T-helper 22 cell (primary cell): ENCODE measurements at places on chromosomes 4 and X.

GRCh38 chr4:140935254-140935653, 179.1 kb upstream of the TBC1D9 start:
- DNase-seq, result no peak

DNA sequence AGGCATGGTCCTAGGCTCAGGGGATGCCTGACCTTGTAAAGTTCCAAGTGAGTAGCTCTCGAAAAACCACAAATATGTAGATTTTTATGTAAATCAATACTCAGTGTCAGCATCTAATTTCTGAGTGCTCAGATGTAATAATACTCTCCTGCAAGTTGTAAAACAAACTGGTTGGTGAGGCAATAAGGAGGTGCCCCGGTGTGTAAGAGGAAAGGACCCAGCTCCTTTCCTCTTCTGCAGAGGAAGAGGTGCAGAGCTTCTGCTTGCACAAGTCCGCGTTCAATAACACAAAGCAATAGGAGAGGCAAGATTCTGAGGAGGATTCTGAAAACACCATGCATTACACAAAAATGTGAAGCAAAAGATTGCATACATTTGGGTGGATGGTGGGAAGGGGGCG, 43.6 kb upstream of the ENPP6 start:
- DNase-seq, result no peak

DNA sequence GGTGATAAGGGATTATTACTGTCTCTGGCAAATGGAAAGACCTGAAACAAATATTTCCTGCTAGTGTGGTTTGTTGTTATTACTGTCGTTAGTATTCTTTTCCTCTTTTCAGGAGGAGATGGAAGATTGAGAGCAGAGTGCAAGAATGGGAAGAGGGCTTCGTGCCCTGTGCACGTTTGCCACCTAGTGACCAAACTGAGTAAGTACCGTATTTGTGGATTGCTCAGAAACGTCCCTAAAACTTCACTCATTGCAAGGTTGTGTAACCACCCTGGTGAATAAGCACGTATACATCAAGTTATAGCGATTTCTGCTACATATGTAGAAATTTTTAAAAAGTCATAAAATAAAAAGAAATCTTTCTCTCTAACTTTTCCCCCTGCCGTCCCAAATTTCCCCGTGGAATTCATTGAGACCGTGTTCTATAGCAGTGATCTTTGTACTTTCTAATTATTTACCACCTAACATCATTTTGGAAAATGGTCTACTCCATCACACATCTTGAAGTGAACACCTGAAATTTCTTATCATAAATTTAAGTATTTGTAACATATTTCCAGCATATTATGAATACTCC, 24.3 kb downstream of the LINC00632 start:
- DNase-seq, result no peak

DNA sequence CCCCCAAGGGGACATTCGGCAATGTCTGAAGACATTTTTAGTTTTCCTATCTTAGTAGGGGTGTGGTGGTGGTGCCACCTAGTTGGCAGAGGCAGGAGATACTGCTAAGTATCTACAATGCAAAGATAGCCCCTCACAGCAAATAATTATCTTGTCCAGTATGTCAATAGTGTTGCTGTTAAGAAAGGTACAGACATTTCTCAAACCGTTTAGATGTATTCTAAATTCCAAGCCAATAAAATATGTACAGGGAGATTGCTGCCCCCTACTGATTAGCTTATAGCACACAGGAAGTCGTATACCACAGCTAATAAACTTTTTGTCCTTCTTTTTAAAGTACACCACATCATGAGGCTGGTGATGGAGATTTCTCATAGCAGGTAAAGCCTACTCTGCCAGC, 260.5 kb downstream of the TMA16 start:
- no peak for DNase-seq

- no peak for DNase-seq
Observed at GRCh38 chr4:2266821-2267220, 4.9 kb upstream of the MXD4 start.

- DNase-seq, result no peak
Observed at GRCh38 chr4:158644356-158644755, 27.3 kb downstream of the C4orf46 start.

GRCh38 chr4:55859711-55860110, 6.3 kb downstream of the EXOC1 start:
- DNase-seq, result no peak

DNA sequence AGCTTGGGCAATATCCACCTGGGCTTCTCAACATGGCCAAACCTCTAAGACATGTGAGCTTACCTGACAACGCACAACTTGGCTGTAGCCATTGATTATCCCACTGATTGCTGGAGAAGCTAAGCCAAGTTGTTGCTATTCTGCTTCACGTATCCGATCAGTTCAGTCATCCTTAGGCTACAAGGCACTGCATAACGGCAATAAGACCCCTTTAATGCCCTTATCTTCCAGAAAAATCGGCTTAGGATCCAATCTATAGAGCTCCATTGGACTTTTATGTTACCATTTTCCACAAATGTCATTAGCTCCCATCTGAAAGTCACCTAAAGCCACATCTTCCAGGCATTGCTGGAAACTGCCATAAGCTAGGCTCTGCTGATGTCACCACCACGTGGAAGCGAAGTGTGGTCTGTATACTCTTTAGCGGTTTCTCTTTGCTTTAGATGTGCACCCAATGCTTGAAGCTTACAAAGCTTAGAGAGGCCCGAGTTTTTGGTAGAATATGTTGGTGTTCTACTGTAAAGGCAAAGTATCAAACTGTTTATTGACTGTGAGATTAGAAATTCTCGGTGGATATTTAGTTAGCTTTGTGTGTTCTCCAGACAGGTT, 163.1 kb downstream of the CPE start:
- DNase-seq, result no peak

DNA sequence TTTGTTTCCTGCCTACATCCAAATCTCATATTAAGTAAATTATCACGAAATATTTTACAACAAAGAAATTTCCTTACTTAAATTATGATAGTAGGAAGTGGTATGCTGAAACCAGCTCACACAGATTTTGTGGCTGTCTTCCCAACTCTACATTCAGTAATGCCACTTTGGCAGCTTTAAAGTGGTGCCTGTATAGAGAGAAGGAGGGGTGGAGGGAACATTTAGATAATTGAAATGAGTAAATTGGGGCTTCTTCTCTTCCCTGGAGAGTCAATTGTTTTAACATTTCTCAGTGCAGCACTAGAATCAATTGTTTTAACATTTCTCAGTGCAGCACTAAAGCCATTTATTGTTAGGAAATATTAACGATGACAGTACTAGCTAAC, 1323.1 kb downstream of the PCDH7 start:
- no peak for DNase-seq

DNA sequence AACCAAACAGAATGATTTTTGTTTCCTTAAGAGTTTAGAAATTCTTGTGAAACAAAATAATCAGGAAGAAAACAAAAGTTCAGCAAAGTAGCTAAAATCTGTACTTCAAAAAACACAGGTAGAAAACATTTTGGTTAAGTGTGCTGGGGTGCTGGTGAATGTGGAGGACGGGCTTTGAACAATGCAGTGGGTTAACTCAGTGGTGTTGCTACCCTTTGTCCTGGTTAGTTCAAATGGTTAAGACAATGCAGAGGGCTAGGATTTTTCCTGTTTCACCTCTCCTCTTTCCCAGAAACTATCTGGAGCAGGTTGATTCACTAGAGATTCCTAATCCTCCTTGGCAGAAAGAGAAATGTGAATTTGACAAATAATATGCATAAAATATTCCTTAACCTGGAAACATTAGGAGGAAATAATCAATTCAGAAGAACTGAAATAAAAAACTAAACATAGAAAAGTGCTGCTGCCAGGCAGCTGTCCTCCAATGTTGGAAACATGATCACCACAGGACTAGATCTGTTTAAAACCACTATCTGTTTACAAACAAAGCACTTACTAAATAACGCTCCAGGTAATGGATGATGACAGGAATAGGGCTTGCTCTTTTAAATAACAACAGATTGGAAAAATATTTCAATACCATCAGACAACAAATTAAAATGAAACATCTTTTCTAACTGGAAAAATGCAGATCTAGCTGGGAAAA, 148.9 kb downstream of the MAML3 start:
- no peak for DNase-seq

- no peak for DNase-seq
Observed at GRCh38 chr4:44532851-44533250, 84.2 kb upstream of the KCTD8 start.

- DNase-seq, result no peak
Observed at GRCh38 chr4:154076921-154077320, 288.0 kb upstream of the SFRP2 start.

DNA sequence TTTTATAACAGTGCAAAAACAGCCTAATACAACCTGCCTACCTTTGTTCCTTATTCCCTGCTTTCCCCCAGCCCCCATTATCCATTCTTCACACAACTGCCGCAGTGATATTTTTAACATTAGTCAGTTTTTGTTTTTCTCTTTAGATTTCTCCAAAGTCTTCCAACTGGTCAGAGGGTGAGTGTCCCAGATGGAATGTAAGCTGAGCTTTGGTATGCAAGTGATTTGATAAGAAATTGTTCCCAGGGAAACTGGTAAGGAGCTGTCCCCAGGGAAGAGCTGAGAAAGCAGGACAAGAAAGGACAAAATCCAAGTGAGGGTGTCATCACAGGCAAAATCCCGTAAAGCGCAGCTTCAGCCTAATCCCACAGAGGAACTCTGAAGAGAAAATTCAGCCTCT, 475.5 kb upstream of the ADGRL3 start:
- no peak for DNase-seq

DNA sequence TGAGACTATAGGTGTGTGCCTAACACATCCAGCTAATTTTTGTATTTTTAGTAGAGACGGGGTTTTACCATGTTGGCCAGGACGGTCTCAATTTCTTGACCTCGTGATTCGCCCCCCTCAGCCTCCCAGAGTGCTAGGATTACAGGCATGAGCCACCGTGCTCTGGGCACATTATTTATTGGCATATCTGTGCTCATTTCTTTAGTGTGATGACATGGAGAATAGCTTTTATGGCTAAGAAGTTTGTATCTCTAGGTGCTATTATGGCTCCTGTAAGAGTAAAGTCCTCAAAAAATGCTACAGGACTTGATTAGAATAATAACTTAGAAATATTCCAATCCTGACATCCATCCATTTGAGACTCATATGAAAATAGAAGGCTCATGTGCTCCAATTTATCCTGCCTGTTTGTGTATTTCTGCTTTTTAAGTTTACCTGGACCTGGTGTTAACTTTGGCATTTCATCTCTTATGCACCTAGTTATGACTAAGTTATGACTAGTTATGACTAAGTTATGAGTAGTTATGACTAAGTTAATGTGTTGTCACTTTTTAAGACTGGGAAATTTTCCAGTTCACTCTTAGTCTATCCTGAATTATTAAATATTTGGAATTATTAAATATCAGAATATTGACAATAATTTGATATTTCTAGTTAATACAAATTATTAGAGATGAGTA, 36.4 kb upstream of the UNC5C start:
- DNase-seq, result no peak

DNA sequence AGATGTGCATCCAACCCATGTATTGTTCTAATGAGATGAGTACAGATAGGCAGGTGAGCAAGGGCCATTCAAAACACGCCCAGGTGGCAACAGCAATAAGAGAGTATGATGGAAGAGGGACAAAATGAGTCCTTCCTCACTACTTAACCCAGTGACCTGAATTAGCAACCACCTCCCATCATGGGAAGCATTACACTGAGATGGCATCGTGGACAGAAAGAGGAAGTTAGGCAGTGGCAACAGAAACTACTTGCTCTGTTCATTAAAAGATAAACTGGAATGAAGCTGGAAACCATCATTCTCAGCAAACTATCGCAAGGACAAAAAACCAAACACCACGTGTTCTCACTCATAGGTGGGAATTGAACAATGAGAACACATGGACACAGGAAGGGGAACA, 17.2 kb downstream of the RXFP1 start:
- DNase-seq, result no peak

DNA sequence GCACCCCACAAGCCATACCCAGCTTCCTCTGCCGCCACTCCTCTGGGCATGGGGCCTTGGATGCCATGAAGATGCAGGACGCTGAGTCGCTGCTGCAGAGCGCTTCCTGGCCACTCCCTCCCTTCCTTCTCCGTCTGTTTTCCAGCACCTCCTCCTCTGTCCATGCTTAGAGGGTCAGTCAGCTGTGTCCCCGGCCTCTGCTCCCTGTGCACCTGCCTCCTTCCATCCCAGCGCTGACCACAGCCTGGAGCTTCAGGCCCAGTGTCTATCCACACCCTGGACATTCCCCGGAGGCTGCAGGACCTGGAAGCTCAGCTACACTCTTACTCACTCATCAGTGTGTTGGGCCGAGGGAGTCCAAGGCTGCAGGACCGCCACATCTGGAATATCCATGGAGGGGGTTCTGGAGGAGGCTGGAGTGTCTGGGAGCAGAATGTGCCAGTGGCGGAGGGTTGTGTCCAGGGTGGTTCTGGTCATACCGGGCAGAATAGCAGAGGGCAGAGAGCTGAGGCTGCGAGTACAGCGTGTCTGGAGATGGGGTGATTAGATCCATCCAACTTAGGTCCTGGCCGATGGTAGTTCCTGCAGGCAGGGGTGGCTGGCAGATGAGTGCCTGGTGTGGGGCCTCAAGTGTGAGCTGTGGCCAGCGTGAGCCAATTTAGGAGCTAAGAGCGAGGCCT, 58.6 kb upstream of the ADRA2C start:
- no peak for DNase-seq
